ENCODE measurements at places on chromosomes 16 and 17. TPM values are rescaled to one million over a fixed set of nuclear protein-coding genes. Genes with fewer than 3 reads are reported as not detected.

Gene SPATA32
- polyA plus RNA-seq = 0.11 TPM

Gene FAHD1
- polyA plus RNA-seq = 21.3 TPM

Gene SMIM36
- 0.15 TPM for polyA plus RNA-seq

Gene MYH2
- polyA plus RNA-seq = 74.3 TPM

Gene CDH1
- polyA plus RNA-seq = 1.2 TPM

Gene PITPNM3
- polyA plus RNA-seq = 6.7 TPM

Gene SLFN14
- 0.24 TPM for polyA plus RNA-seq

Gene NLRC3
- 1.2 TPM for polyA plus RNA-seq

Gene CIBAR2
- polyA plus RNA-seq = not detected

Gene CD68
- polyA plus RNA-seq = 25.6 TPM

Gene CD300A
- polyA plus RNA-seq = 1.2 TPM

Gene CMTR2
- polyA plus RNA-seq = 24.0 TPM

Gene MAP2K4
- 21.4 TPM for polyA plus RNA-seq

Gene ERCC4
- 7.8 TPM for polyA plus RNA-seq

Gene JPH3
- polyA plus RNA-seq = 0.24 TPM

Gene MYH3
- polyA plus RNA-seq = 15,569 TPM

Gene CTF1
- polyA plus RNA-seq = 12.8 TPM

Gene HSD17B2
- polyA plus RNA-seq = 0.27 TPM

Gene KRT39
- polyA plus RNA-seq = 7.2 TPM

Data from forelimb muscle (tissue), 1 donor.